ENCODE measurements at places on chromosomes 1 and 21. TPM values are rescaled to one million over a fixed set of nuclear protein-coding genes. Genes with fewer than 3 reads are reported as not detected.

HPDL gene
- total RNA-seq, result 0.32 TPM

TCEA3 gene
- total RNA-seq, result 40.1 TPM

RGL1 gene
- 15.5 TPM for total RNA-seq

F13B gene
- not detected for total RNA-seq

DNA sequence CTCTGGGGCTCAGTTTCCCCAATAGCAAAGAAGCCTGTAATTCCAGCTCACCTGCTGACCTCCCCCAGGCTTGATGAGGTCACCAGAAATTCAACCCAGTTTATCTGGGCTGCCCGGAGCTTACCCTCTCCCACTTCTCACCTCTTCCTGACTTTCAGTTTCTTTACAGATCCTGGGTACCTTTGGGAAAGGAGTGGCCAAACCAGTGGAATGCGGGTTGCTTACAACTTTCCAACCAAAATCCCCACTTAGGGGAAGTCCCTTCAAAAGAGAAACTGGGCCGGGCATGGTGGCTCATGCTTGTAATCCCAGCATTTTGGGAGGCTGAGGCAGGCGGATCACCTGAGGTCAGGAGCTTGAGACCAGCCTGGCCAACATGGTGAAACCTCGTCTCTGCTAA is 5.9 kb upstream of the MARCKSL1 start:
- no peak for DNase-seq
- no peaks in the 10 kb centered on the region for H3K27me3 ChIP-seq
- peaks cover 11% of the 10 kb centered on the region for H3K4me1 ChIP-seq
- H3K36me3 ChIP-seq, result no peaks in the 10 kb centered on the region
- H3K27ac ChIP-seq, result no peak overlapping the region

GRCh38 chr1:19049128-19049768 is 92.8 kb upstream of the IFFO2 start:
- H3K27ac ChIP-seq, result no peak overlapping the region
- no peaks in the 10 kb centered on the region for H3K4me1 ChIP-seq
- H3K36me3 ChIP-seq, result no peaks in the 10 kb centered on the region
- H3K27me3 ChIP-seq, result peaks cover 29% of the 10 kb centered on the region
- DNase-seq, result no peak
- H3K4me3 ChIP-seq, result no peak overlapping the region

DNA sequence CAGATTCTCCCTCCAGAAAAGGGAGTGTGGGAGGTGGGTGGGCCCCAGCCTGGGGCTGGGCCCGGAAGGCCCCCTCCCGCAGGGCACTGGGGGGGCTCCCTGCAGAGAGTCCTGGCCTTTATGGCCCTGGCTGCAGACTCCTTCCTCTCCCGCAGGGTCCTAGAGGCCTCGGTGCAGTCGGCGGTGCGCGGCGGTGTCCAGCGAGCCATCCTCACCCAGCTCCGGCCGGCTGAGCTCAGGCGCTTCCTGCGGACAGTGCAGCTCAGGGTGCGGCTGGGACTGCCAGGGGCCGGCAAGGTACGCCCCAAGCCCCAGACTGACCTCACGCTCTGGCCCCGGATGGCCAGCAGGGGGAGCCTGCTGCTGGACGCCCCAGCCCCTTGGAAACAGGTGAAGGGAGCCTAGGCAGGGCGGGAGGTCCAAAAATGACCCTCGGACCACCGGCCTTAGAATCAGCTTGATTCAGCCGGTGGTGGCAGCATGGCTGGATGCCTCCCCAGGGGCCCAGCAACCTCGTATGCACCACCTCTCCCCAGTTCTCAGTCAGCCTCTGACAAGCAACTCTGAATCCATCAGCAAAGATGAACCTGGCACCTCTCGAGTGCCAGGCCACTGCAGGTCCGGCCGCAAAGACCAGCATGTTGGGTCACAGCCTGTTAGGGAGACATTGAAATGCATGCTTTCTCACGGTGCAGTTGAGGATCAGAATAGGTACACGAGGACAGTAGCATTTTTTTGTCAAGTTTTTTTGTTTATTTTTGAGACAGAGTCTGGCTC is 20.6 kb downstream of the MTHFR start:
- H3K27me3 ChIP-seq, result no peaks in the 10 kb centered on the region
- peak overlapping the region; percentile 46 for H3K4me3 ChIP-seq
- H3K36me3 ChIP-seq, result peaks cover 4% of the 10 kb centered on the region

DNA sequence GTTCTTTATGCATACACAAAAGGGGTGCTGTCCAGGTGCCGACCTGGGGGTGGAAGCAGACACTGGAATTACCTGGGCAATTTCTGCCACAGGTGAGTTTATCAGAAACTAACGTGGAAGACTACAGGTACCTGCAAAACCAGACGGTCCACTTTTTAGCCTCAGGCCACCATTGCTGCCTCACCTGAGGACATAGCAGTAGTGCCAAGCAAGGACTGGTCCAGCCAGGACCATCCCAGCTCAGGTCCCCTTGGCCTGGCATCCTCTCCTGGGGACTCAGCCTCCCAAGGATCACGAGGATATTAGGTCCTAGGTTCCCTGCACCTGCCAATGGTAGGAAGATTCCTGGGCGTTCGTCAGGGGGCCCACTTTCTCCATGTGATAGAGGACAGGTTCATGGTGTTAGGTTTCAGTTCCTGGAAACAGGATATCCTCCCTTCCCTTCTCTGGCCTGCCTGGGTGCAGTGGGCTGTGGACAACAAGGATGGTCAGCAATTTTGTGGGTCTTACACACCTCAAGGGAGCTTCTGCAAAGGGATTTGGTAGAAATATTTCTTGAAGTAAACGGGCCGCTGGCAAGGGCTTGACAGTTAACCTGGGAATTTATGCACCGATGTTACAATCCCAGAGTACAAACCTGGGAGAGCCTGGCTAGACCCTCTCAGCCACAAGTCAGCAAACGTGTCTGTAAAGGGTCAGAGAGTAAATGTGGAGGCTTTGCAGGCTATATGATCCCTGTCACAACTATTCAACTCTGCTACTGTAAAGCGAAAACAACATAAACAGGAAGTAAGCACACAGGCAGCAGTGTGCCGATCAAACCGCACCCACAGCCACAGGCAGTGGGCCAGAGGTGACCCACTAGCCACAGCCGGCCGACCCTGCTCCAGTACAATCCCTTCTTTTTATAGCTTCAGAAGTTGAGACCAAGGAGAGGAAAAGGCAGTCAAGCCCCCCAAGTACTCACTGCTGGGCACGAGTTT is 71.4 kb upstream of the RAB4A start:
- peaks cover 20% of the 10 kb centered on the region for H3K4me1 ChIP-seq
- no peaks in the 10 kb centered on the region for H3K36me3 ChIP-seq
- H3K4me3 ChIP-seq, result no peak overlapping the region

DNA sequence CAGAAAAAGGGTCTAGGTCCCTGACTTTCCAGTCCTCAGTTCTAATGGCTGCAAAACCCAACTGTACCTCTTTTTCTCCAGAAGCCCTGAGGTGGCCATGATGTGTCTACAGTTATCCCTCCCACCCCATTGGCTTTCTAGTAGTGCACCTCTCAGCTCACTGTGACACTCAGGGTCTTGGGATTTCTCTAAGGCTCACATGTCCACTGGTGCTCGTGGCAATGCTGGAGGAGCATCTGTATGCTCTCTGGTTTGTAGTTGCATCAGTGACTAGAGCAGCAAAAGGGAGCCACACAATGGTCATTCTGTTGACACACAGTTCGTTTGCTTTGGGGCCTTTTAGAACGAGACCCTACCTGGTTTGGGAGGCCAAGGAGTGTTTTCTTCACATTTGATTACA is 81.6 kb upstream of the SYT6 start:
- no peaks in the 10 kb centered on the region for H3K27me3 ChIP-seq
- DNase-seq, result no peak
- no peak overlapping the region for H3K4me3 ChIP-seq
- no peaks in the 10 kb centered on the region for H3K36me3 ChIP-seq
- peak overlapping the region; percentile 29 for H3K27ac ChIP-seq

- no peaks in the 10 kb centered on the region for H3K36me3 ChIP-seq
- H3K4me3 ChIP-seq, result no peak overlapping the region
- no peak overlapping the region for H3K27ac ChIP-seq
- peaks cover 10% of the 10 kb centered on the region for H3K4me1 ChIP-seq
- H3K27me3 ChIP-seq, result no peaks in the 10 kb centered on the region
Observed at GRCh38 chr1:155187456-155187891, 13.8 kb downstream of the TRIM46 start.

- peaks cover 60% of the 10 kb centered on the region for H3K4me1 ChIP-seq
- no peaks in the 10 kb centered on the region for H3K36me3 ChIP-seq
- no peak overlapping the region for H3K4me3 ChIP-seq
- DNase-seq, result no peak
- H3K27ac ChIP-seq, result peak overlapping the region; percentile 87
- H3K27me3 ChIP-seq, result no peaks in the 10 kb centered on the region
Observed at GRCh38 chr1:198267056-198267455, 110.3 kb downstream of the NEK7 start.

DNA sequence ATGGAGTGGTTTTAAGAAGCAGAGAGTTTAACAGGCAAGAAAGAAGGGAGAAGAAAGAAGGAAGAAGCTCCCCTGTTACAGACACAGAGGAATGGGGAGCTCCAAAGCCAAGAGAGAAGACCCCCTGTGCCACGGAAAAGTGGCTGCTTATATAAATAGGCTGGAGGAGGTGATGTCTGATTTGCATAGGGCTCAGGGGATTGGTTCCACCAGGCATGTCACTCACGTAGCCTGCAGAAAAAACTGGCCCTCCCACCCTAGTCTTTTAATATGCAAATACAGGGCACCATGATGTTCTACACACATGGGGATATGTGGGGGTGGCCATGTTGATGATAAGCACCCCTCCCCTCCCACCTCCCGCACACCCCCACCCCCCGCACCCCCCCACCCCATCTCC is 99.6 kb downstream of the ETS2 start:
- H3K4me1 ChIP-seq, result no peaks in the 10 kb centered on the region
- no peaks in the 10 kb centered on the region for H3K27me3 ChIP-seq
- H3K4me3 ChIP-seq, result no peak overlapping the region
- no peaks in the 10 kb centered on the region for H3K36me3 ChIP-seq
- H3K27ac ChIP-seq, result no peak overlapping the region
- DNase-seq, result no peak

DNA sequence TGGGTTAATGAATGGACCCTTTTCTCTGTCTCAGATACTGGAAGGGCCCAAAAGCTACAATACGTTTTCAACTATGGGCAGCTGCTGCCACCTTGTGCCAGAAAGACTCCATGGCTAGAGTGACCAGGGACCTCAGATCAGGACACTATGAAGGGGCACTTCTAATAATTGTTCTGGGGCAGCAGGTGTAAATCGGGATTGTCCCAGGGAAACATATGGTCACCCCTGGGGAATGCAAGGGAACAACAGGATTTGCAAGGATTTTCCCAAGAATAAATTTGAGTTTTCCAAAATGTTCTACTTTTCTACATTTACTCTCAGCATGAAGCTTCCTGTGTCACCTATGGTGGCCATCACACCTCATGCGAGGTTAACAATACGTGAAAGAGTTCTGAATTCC is 12.0 kb upstream of the FCAMR start:
- H3K4me1 ChIP-seq, result peaks cover 5% of the 10 kb centered on the region
- no peak overlapping the region for H3K27ac ChIP-seq
- peak; percentile 44 for DNase-seq
- no peaks in the 10 kb centered on the region for H3K27me3 ChIP-seq
- no peak overlapping the region for H3K4me3 ChIP-seq
- no peaks in the 10 kb centered on the region for H3K36me3 ChIP-seq

DNA sequence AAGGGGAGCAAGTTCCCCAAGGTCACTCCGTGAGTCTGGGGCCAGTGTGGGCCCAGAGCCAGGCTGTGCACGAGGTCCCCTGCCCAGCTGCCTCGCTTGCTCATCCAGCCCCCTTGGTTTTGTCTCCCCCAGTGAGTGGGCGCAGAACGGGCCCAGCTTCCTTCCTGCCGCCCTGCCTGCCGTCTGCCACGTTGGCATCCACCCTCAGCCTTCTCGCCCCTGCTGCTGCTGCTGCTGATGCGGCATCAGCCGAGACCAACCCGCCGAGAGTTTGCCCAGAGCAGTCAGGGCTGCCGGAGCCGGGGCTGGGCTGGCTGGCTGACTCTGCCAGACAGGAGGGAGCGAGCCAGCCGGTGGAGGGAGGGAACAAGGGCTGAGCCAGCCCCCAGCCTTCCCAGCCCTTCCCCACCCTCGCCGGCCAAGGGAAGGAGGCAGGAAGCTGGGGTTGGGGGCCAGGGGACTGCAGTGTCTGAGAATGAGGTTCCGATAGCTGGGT is 31.4 kb upstream of the WASF2 start:
- peak; percentile 56 for DNase-seq
- H3K4me1 ChIP-seq, result peaks cover 69% of the 10 kb centered on the region
- H3K4me3 ChIP-seq, result peak overlapping the region; percentile 1
- no peaks in the 10 kb centered on the region for H3K27me3 ChIP-seq

- no peaks in the 10 kb centered on the region for H3K36me3 ChIP-seq
- DNase-seq, result no peak
Observed at GRCh38 chr1:59477286-59477685, 180.4 kb downstream of the FGGY start.

DNA sequence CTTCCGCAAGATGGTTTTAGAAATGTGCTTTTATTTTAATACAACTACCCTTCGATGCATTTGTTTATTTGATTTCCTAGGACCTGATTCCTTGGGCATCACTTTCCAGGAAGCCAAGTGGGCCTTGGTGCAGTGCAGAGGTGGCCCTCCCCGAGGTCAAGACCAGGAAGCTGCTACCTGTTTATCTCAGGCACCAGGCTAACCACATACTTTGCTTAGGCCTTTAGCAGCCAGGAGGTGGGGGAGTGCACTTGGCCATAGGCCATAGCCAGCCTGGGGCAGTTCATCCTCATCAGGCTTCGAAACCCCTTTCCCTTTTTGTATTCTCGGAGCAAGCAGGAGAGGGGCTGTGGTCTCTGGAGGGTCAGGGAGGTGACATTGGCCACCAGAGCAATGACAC is 45.4 kb downstream of the SMYD2 start:
- no peak overlapping the region for H3K4me3 ChIP-seq
- DNase-seq, result no peak
- H3K36me3 ChIP-seq, result peaks cover 11% of the 10 kb centered on the region

DNA sequence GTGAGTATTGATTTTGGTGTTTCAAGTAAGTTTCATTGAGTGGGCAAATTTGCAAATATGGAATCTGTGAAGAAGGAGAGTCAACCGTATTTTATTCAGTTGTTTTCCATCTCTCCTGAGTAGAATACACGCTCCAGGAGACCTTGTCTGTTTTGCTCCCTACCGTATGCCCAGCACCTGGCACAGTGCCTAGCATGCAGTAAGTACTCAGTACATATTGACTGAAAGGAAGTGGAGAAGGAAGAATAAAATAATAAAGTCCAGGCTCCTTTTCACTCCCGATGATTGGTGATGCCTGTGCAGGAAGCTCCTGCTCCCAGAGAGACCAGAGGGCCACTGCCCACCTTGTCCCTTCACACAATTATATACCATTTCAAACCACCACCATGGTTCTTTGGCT is 59.4 kb upstream of the NEK2 start:
- no peaks in the 10 kb centered on the region for H3K4me1 ChIP-seq
- no peak overlapping the region for H3K4me3 ChIP-seq
- no peaks in the 10 kb centered on the region for H3K27me3 ChIP-seq
- no peak for DNase-seq
- H3K27ac ChIP-seq, result no peak overlapping the region
- no peaks in the 10 kb centered on the region for H3K36me3 ChIP-seq
